ENCODE measurements at places on chromosomes 12 and 14. TPM values are rescaled to one million over a fixed set of nuclear protein-coding genes. Genes with fewer than 3 reads are reported as not detected.

DNA sequence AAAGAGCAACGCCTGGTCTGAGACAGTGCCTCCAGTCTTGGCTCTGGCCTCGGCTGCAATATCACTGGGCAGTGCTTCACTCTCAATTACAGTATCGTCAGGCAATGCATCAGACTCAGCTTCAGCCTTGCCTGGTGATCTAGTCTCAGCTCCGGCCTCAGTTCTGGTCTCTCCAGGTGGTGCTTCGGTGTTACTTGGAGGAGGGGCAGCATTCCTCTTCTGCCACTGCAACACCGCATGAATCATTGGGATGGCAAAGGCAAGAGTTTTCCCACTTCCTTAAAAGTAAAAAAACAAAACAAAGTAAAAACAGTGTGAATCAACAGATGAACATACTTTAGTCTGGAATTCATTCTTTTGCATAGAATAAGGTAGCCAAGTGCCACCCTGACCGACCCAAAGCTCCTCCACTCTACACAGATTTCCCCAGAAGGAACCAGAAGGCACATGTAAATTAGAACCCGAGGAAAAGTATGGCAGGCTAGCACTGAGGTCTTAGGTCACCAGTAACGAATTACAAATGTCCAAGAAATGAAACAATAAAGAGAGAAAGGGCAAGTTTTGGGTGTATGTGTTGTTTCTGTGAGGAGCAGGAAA lies 18.6 kb downstream of the DDX24 start:
- DNase-seq = peak; percentile 43

The FOXG1 gene
- total RNA-seq = not detected

DNA sequence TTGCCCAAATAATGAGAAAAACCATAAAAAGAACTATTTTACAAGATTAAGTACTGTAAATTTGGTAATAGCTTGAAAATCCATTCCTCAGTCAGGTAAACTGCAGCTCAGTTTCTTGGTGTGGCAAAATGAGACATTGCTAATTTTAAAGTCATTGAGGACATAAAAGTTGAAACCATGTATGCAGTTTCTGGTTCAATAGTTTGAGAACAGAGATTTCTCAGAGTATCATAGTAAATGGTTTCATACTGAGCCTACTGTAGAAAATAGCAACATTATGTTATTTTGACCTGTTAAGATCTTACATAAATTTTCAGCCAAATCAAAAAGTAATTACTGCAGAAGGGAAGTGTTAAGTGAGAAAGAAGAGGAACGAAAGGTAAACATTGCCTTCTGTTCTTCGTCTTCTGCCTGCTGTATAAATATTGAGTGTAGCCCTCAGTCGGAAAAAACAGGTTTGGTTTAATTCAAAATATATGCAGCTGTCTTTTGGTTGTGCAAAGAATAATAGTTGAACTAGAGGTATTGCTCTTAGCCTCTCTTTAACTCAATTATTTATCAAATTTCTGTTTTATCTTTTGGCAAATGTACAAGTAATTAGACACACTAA lies 119.6 kb downstream of the SYNE2 start:
- DNase-seq = no peak

- DNase-seq = no peak
Observed at GRCh38 chr12:48482930-48483329, 632 bp downstream of the C12orf54 start.

DNA sequence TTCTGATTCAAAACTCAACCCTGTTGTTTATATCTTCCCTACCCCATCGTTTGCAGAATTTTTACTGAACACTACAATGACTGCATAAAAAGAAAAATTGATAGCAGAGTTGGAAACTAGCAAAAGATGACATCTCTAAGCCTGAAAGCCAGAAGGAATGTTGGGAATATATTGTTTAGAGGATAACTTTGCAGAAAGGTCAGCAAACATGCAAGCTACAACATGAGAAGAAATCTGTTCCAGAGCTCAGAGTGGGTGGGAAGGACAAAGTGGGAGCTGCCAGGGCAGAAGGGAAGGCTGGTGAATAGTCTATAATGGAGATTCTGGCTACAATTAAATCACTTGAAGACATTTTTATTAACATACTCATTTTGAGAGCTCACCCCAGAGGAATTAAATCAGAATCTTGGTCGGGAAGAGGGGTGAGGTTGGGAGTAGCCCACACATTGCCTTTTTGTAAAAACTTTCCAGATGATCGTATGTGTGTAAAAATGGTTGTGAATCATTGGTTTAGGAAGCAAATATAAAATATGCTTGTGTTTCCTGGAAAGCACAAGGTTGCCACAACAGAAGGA lies 574.8 kb downstream of the FLRT2 start:
- DNase-seq = no peak

- no peak for DNase-seq
Observed at GRCh38 chr14:65392296-65392695, 20.2 kb upstream of the FUT8 start.

The SLC25A47 gene
- not detected for total RNA-seq

DNA sequence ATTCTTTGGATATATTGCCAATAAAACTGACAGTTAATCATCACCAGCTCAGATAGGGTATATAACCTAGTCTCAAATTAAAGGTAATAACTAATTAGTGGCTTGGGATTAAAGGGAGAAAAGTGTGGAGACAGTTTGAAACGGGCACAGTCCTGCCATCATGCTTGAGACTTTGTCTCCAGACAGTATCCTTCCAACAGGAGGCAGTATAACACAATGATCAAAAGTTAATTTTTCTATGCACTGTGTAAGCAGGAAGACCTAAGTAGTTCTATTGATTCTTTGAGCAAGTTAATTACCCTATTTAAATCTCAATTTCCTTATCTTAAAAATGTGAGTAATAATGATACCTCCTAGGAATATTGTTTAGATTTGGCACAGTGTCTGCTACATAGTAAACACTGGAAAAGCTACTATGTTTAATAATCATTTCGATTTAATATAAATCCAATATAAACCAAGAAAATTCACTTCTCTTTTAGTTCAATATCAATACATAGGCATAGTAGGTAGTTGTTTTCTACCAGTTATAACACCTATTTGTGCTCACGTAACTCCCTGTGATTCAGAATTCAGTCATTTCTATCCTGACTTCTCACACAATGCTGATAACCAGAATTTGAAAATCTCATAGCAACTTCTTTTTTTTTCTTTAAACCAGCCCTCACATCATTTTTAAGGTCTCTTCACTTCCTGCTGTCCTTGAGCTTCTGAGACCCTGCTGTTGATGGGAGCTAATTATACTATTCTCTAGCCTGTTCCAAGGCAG lies 53.7 kb downstream of the GALNT4 start:
- DNase-seq = peak; percentile 80

DNA sequence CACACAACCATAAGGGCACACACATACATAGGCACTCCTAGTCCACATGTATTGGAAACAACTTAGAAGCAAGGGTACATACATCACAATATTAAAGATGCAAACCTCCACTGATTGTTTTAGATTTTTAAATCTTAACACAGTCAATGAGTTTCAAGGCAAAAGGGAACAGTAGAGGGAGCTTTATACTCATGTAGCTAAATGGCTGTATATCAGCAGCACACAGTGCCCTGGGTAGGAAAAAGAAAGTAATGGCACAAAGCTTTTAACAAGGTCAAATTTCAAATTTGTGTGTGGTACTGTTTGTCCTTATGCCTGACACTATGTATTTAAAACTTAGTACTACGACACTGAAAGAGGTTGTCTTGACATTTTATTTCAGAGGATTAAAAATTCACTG lies 262.0 kb downstream of the MED13L start:
- DNase-seq = peak; percentile 79

GRCh38 chr14:100434033-100434601 lies 111.0 kb downstream of the SLC25A47 start:
- no peak for DNase-seq

GRCh38 chr12:95789126-95790032 lies 1.2 kb downstream of the NTN4 start:
- DNase-seq = peak; percentile 39

The VASH1 gene
- 97.0 TPM for total RNA-seq

- no peak for DNase-seq
Observed at GRCh38 chr14:99718811-99719192, 34.7 kb downstream of the CYP46A1 start.

DNA sequence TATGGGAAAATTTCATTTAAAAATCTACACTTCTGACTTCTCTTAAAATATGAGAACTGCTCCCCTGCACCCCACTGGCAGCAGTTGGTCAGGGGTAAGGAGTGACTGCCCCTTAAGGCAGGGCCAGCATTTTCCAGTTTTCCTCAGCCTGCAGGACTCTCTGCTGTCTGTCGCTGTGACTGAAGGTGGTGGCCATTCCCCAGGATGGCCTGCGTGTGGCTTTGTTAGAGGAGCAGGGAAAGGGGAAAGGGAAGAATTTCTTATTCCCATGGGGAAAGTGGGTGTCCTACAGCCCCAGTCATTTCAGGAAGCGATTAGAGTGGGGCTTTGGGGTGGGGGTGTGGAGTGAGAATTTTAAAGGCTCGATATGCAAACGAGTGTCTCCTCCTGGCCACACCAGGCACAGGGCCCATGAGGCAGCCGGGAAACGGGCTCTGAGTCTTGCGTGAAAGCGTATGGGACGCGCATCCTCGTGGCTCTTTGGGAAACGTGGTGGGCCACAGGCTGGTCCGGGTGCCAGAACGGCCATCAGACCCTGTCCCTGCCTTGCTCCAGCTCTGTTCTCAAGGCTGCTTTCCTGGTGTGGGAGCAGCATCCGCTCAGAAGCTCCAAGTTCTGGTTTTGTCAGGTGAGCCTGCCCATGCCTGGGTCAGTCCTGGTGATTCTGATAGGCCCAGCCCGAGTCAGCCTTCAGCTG lies 23.5 kb downstream of the ADGRD1 start:
- DNase-seq = no peak

DNA sequence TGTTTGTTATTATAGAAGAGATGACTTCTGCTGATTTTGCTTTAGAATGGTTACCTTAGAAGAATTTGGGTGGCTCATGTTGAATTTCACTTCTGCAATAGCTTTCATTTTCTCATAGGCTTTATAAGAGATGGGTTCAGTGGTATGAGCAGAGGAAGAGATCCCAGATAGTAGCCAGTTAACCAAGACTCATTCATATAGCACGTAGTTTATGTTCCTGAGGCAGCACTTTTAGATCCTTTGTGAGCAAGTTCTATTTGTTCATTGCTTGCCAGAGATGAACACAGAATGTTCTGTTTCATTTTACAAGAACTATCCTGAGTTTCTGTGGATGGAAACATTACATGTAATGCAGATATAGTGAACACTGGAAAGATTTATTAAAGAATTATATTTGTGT lies 32.2 kb downstream of the RAB21 start:
- DNase-seq = no peak

DNA sequence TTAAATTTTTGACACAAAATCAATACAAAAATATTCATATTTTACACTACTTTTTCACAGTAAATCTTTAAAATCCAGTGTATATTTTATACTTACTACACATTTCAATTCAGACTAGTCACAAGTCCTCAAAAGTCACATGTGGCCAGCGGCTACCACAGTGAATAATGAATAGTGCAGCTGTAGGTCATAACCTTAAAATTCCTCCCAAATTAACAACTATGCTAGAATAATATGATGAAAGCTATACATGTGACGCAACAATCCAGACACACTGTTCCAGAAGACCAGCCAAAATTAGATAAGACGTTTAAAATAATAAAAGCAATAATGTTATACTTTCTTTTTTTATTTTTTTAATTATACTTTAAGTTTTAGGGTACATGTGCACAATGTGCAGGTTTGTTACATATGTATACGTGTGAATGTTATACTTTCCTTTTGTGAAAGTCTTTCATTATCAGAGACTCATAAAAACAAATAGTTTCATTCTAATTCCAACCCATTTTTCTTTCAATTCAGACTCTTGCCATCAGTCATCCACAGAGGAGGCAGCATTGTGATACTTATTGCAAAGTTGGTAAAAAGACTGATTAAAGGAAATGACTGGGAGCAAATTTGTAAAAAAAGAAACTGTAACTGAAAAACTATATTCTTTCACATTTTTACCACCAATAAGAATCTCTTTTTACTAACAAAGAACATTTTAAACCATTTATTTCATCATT lies 67.0 kb downstream of the C2CD5 start:
- peak; percentile 41 for DNase-seq

DNA sequence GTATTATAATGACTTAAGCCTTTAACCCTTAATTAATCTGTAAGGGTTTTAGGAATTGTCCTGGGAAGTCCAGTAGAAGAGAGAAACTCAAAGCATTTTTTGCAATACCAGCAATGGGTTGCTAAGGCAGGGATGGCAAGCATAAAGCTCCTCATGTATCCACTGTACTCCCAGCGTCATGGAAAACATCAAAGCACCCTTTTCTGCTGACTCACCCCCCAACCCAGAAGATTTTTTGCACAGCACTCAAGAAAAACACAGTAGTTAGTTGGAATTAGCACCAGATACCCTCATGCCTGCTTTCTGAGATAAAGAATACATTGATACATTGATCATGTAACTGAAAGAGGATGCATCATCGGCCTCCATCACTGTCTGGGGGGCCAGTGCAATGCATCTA lies 199.1 kb upstream of the CNOT2 start:
- DNase-seq = no peak

All from dermis blood vessel endothelial cell (primary cell).